Stomach (tissue), 19 donors: ENCODE measurements at places on chromosomes 6 and 20. TPM values are rescaled to one million over a fixed set of nuclear protein-coding genes. Genes with fewer than 3 reads are reported as not detected.

The TEAD3 gene
- polyA plus RNA-seq, result 31.0 TPM

DNA sequence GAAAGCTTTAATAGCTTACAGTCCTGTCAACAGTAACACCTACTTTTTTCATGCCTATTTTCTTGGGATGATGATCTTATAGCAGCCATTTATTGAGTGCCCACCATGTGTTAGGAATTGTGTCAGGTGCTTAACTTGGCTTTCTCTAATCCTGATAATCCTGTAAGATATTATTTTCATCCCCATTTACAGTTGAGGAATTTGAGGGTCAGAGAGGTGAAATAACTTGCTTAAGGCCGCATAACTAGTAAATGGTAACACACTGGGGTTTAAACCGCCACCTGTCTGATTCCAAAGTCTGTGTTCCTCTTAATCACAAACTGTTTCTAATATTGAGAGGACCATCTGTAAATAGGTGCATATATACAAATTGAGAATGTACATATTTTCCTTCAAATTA lies 55.5 kb downstream of the NCOA3 start:
- DNase-seq, result no peak

DNA sequence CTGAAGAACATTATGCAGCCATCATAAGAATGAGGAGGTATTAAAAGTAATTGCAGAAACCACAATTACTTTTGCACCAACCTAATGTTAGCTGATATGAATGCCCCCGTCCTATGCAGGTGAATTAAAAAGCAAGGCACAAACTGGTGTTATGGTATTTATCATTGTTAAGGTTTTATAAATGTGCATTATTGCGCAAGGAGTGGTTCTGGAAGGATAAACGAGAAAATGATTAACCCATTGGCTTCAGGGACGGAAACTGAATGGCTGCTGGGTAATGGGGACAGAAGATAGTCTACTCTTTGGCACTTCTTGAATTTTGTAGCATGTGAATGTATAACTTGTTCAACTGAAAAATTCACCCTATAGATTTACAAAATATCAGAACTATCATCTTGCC lies 148.6 kb upstream of the SALL4 start:
- DNase-seq, result no peak

The CDSN gene
- 0.05 TPM for polyA plus RNA-seq

DNA sequence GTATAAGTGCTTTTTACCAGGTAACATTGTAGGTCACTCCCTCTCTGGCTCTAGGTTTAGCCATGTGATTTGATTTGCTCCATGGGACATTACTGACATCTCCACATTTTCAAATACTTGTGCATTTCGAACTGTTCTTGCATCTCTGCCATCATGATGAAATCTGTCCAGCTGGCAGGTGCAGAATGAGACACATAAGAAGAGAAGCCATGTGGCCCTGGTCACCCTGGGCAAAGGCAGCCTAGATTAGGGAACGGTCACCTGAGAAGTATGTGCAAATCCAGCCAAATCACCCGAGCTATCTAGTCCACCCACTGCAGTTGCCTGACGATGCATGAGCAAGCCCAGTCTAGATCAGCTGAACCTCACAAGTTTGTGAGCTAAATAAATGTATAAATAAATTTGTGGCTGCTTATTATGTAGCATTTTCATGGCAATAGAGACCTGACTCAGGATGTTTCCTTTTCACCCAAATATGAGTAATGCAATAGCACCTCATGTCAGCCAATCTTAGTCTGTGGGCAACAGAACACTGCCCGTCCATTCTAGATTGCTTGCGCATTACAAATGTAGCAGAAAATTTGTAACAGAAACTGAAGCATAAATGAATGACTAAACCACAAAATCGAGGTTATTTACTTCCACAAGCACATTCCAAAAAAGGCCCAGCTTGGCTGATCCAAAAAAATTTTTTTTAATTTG lies 115.2 kb downstream of the PAK5 start:
- DNase-seq, result no peak

DNA sequence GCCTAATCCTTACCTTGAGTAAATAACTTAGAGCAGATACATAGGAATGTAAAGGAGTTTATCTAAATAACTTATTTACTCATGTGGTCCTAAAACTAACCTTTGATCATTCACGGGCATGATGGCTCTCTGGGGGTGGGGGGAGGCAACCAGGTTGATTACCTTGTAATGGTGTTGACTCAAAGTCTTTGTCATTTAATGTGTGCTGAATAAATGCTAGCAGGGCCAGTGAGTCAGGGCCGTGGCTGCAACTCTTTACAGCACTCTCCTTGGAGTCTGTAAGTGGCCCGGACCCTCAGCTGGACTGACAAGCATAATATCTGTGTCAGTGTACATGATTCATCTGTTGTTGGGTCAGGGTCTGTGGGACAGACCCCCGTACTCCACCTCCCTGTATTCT lies 203.0 kb downstream of the EPM2A start:
- DNase-seq, result no peak

GRCh38 chr6:1113916-1114540 lies 197.9 kb upstream of the FOXQ1 start:
- no peak for DNase-seq

- no peak for DNase-seq
These were observed 5.9 kb downstream of the ZSCAN31 start for GRCh38 chr6:28330041-28330440.

GRCh38 chr20:53498341-53498740 lies 95.3 kb downstream of the ZNF217 start:
- DNase-seq, result no peak

The CUTA gene
- polyA plus RNA-seq, result 162 TPM

DNA sequence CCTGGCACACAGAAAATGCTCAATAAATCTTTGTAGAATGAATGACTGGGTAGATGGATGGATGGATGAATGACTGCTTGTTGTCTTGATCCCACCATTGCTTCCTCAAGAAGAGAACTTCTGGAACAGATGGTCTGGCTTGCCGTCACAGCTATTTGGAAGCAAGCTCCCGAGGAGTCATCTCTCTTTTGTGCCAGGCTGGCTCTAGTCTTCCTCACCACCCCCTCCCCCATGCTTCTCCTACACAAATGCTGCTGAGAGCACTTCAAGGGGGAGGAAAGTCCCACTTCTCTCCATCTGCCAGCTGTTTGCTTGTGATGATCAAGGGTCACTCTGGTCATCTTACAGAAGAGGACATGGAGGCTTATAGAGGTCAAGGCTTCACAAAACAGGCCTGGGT lies 11.6 kb upstream of the KCNG1 start:
- no peak for DNase-seq

GRCh38 chr6:13378669-13379590 lies 50.6 kb upstream of the TBC1D7 start:
- peak; percentile 76 for DNase-seq

DNA sequence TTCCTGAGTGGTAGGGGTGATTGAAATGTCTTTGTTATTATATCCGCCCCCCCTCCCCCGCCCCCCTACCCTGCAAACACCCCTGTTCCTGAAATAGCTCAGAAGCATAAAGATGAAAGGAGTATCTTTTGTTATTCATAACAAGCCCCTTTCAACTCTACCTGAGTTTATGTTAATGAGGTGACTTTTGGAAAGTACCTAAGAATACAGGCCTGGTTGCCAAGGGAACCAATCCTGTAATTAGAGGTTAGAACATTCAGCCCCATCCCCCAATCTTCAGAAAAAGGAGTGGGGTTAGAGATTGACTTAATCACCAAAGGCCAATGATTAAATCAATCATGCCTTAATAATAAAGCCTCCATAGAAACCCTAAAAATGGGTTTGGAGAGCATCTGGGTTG lies 979.2 kb upstream of the GJE1 start:
- DNase-seq, result no peak

GRCh38 chr6:163281634-163282033 lies 132.9 kb upstream of the QKI start:
- DNase-seq, result no peak

GRCh38 chr6:9178071-9178470 lies 742.7 kb upstream of the SLC35B3 start:
- DNase-seq, result no peak

GRCh38 chr6:35214869-35215664 lies 1.3 kb downstream of the SCUBE3 start:
- no peak for DNase-seq

DNA sequence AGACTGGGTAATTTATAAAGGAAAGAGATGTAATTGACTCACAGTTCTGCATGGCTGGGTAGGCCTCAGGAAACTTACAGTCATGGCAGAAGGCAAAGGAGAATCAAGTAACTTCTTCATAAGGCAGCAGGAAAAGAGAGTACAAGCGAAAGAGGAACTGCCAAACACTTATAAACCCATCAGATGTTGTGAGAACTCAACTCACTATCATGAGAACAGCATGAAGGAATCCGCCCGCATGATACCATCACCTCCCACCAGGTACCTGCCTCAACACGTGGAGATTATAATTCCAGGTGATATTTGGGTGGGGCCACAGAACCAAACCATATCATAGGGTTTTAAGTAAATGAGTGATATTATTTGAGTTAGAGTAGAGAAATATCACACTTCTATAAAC lies 189.3 kb downstream of the TSHZ2 start:
- no peak for DNase-seq

The ASIP gene
- 0.35 TPM for polyA plus RNA-seq

DNA sequence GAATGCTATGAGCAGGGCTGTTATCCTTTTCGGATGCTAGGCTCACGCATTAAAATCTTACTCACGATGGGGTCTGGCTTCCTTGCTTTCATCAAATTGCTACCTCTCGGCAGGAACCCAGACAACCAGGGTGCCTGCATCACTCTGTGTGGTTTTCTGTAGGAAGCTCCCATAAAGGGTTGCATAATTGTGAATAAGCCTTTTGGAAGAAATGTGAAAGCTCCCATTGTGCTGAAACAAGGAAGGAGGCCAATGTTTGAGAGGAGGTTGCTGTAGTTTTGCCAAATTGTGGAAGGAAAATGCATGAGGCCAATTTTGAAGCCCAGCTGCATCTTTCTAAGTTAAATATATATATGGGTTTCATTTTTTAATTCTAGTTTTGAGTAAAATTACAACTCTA lies 615.5 kb downstream of the C6orf118 start:
- DNase-seq, result no peak

DNA sequence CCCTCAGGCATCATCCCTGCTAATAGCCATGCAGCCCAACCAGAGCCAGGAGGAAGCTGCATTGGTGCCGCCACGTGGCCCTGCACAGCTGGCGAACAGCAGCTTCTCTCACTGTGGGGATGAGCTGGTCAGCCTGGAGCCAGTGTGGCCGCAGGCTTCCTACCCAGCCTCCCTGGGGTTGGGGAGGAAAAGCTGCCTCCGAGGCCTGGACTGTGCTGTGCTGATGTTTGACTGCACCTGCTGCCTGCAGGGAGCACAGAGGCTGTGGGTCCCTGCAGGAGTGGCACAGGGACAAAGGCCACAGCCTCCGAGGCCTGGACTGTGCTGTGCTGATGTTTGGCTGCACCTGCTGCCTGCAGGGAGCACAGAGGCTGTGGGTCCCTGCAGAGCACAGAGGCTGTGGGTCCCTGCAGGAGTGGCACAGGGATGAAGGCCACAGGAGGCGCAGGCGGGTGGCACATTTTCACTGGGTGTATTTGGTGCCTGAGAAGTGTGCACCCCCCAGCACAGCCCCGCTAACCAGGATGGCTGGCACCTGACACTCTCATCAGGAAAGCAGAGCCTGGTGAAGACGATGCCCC lies 83.9 kb downstream of the DLL1 start:
- DNase-seq, result peak; percentile 18

GRCh38 chr6:155201461-155202226 lies 62.2 kb upstream of the CLDN20 start:
- DNase-seq, result no peak

- DNase-seq, result peak; percentile 53
These were observed 296.6 kb downstream of the PHACTR1 start for GRCh38 chr6:13012977-13013680.

DNA sequence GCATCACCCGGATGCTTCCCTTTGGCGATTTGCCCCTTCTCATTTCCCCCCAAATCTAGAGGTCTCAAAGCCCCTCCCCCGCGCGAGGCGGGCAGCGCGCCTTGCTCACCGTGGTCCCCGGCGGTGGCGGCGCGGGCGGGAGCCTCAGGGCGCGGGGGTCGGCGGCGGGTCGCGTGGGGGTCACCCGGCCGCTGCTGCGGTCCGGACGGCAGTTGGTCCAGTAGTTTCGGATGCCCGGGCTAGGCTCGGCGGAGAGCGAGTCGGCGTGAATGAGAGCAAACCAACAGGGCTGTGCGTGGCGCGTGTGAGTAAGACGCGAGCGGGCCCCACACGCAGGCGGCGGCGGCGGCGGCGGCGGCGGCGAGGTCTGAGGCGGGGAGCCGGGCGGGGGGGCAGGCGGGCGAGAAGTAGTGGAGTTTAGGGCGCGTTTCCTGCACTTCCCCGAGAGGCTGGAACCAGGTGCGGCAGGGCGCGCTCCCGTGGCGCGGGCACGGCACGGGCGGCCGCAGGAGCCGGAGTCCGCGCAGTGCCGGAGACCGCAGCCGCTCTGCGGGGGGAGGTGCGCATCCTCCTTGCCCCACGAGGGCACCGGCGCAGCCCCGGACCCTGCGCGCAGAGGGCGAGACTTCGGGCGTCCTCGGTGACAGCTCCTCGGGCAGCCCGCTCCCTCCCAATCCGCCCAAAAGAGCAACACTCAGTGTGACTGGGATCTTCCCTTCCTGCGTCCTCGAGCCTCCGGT lies 567 bp downstream of the HS3ST5 start:
- DNase-seq, result no peak

The HFE gene
- polyA plus RNA-seq, result 1.5 TPM

DNA sequence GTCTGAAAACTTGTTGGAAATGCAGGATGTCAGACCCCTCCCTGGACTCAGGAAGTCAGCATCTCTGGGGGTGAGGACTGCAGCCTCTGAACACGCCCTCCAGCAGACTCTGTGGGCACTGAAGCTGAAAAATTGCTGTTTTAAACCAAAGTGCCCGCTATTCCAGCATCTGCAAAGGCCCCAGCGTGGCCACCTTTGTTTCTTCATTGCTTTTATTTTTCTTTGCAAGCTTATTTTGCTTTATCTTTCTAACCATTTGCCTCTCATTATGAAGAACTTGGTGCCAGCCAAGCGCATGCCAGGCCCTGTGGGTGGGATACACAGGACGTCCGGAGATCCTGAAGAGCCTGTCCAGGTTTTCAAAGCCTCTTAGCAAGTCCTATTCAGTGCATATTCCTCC lies 203.9 kb upstream of the CST7 start:
- DNase-seq, result no peak

- DNase-seq, result peak; percentile 56
These were observed 88.6 kb downstream of the PDE10A start for GRCh38 chr6:165574220-165575157.

The LAMP5 gene
- polyA plus RNA-seq, result 0.44 TPM

The PRDM1 gene
- 7.0 TPM for polyA plus RNA-seq

- peak; percentile 31 for DNase-seq
These were observed 116.5 kb downstream of the SMLR1 start for GRCh38 chr6:130943738-130944137.

DNA sequence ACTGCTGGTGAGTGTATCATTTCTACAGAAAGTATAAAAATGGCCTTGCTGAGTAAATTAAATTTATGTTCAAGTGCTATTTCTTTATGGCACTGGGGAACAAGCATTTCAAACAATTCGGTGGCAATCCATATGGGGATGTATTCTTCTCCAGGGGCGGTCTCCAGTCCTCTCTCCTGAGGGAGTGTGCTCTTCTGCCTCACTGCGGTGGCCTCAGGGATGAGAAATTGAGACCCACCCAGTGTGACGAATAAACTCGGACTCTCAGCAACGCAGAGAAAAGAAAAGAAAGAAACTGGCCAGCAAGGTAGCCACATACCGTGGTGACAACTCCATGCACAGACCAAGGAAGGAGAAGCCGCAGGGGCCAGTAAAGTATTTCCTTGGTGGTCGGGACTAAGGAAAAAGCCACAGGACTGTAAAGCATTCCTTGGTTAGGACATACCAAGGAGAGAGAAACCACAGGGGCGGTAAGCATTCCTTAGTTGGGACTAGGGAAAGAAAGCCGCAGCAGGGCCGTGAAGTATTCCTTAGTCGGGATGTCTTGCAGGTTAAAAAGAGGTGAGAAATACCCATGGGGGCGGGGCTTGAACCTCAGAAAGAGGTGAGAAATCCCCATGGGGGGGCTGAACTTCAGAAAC lies 13.6 kb upstream of the GOPC start:
- no peak for DNase-seq
